Transverse colon (tissue), 4 donors: ENCODE measurements at places on chromosomes 7 and 10. TPM values are rescaled to one million over a fixed set of nuclear protein-coding genes. Genes with fewer than 3 reads are reported as not detected.

- no peak for DNase-seq
These were observed 106.6 kb downstream of the GAD2 start for GRCh38 chr10:26323219-26323618.

DNA sequence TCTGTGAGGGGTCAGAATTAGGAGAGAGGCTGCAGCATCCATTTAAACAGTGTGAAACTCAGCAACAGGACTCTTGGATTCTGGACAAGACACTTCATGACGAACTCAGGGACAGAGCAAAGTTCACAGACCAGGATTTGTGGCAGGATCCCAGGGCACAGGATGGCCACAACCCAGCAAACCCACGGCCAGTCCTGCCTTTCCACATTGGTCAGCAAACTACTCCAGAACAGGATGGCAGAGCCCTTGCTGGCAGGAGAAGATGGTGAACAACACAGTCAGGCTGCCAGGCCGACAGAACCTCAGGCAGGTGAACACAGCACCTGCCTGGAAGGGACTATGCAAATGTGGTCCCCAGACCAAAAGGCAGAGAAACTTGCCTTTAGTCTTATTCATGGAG lies 34.4 kb downstream of the VSTM4 start:
- DNase-seq: no peak

GRCh38 chr7:47470567-47471357 lies 111.1 kb downstream of the TNS3 start:
- DNase-seq: peak; percentile 56

DNA sequence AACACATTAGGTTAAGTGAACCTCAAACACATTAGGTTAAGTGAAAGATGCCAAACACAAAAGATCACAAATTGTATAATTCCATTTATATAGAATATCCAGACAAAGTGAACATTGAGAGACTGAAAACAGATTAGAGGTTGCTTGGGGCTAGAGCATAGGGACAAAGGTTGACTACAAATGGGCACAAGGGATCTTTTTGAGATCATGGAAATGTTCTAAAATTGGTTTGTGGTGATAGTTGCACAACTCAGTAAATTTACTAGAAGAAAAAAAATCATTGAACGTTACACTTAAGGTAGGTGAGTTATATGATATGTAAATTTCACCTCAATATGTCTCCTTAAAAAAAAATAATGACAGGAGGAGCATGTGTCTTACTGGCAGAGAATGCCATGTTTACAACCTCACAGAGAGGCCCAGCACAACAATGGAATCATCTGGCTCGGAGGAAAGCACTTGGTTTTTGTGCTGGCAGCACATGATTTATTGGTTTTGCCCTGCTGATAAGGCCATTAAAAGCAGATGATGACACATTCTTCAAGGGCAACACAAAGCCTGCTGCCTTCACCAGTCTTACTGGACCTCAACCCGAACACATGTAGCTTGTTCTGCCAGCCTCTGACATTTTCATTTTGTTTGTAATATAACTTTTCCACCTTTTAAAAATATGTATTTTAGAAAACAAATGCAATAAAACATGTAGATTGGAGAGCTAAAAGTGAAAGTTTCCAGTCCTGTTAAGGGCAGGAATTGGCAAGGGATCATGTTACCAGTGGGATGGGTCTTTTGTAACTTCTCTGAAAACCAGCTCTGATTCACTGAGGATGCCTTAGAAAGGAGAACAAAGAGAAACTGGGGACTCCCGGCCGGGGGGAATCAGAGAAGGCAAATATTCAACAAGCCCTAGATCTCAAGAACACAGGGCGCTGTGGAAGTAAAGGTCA lies 11.9 kb upstream of the LMOD2 start:
- no peak for DNase-seq

GRCh38 chr10:116511365-116511764 lies 34.4 kb upstream of the PNLIP start:
- no peak for DNase-seq

- DNase-seq: no peak
These were observed 160.6 kb downstream of the LCOR start for GRCh38 chr10:96992721-96993120.

- no peak for DNase-seq
These were observed 149.4 kb upstream of the FERD3L start for GRCh38 chr7:19294619-19295018.

DNA sequence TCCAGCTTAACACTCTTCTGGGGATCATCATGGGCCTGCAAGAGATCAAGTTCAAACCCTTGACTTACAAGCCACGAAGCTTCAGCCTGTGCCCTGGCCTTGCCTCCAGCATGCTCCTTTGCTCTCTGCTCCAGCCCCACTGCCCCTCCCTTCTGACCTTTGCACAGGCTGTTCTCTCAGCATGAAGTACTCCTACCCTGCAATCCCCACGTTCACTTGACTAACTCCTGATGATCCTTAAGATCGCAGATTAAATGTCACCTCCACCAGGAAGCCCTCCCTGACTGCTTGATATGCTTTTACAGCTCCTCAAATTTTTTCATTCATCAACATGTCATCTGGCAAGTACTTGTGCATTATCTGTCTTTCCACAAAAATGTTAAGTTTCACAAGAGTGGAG lies 75.5 kb upstream of the SLF2 start:
- no peak for DNase-seq

GRCh38 chr7:127655720-127656119 lies 3.7 kb downstream of the SND1 start:
- no peak for DNase-seq

DNA sequence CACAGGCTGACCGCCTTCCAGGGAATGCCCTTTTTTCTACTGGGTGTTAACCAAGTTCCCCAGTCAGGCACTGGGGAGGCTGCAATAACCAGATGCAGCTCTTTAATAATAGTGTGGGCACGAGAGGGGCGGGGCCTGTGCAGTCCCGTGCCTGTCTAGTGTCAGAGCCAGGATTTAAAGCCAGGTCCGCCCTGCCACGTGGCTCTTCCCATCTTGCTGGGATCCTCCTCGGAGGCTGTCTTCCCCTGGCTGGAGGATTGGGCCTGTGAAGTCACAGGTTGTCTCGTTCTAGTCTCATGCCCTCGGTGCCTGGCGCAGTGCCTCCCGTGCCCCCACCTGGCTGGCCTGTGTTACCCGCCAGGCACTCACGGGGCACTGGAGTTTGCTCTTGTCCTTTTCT lies 25.2 kb downstream of the TMEM120A start:
- DNase-seq: no peak

- DNase-seq: no peak
These were observed 8.0 kb upstream of the DMTF1 start for GRCh38 chr7:87144173-87144657.

GRCh38 chr7:43956027-43956426 lies 29.8 kb downstream of the UBE2D4 start:
- no peak for DNase-seq

DNA sequence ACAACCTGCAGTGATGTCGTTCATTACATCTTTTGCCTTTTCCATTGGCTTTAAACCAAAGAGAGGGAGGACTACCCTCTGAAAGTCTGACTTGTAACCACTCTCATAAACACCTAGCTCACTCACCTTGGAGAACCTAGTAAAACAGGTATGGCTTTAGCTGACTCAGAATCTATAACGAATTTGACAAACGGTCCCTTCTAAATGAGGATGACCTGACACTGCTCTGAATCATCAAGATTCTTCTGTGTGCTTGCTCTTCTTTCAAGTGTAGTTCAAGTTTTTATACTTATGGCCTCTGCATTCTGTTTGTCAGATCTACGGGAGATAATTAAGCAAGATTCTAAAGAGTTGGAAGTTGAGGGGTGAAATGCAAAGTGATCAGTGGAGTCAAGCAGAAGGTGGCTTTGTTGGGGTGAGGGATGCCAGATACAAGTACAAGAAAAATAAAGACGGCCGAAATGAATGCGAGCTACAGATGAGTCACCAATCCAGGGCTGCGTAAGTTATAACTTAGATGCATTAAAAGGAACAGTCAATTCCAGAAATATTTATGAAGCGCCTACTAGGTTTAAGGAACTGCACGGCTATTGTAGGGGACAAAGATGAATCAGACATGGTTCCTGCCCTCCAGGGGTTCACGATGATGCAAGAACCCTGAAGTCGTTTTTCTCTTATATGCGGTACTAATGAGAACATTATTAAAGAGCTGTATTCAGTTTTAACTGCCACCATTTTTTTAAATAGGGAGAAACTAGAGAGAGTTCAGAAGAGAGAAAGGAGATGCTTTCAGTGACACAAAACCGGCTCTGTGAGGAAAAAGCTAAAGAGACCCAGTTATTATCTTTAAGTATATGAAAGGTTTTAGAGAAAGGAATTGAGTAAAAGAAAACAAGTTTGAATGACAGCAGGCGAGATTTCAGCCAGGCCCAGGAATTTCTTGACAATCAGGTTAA lies 6.5 kb downstream of the HIPK2 start:
- no peak for DNase-seq

- no peak for DNase-seq
These were observed 521.9 kb downstream of the TYW1 start for GRCh38 chr7:67518580-67518979.

DNA sequence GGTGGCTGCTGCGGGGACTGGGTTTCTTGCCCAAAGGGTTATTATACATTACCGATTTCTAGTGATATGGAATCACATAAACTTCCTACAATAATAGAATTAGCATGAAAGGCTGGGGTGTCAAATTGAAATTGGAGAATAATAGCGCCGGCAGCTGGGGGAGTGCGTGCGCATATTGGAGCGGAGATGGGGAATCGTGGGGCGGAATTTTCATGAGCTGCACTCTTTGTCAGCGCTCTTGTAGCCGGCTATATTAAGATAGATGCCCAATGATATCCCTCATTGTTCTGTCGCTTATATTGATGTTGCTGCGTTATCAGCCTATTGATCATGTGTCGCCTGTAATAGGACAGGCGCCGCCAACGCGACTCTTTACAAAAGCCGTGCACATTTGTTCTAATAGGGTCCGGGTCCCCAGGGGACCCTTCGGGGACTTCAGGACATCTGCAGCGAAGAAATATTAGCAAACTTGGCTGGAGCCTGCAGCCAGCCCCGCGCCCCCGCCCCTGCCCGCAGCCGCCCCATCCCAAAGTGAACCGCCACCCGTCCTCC lies 5.1 kb downstream of the UNCX start:
- DNase-seq: no peak

DNA sequence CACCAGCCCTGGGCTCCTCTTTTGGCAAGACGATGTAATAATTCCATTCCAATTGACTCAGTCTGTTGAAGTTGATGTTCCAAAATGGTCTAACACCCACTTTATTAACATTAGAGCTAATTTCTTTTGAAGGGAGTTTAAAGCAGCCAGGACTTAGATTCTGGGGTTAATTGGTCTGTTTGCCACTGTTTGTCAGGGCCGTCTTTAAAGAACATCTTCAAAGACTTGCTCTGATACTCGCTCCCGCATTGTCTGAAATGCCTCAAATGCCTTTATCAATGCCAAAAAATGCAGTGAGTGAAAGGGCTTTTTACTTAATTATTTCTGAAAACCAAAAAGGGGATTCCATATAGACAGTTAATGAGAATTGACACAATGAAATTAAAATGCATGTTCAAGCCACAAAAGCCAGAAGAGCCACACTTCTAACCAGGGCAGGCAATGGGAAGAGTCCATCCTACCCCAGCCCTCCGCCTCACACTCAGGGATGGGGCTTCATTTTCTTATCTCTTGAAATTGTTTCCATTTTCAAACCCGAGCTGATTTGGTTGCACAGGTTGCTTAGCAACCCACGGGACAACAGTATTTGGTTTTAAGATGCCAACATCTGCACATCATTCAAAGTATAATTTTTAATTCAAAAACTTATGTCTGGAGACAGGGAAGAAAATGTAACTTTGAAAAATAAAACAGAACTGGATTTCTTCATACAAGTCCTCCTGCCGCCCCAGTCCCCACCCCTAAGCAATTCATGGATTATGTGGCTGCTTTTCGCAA lies 163.0 kb downstream of the FGFR2 start:
- no peak for DNase-seq

DNA sequence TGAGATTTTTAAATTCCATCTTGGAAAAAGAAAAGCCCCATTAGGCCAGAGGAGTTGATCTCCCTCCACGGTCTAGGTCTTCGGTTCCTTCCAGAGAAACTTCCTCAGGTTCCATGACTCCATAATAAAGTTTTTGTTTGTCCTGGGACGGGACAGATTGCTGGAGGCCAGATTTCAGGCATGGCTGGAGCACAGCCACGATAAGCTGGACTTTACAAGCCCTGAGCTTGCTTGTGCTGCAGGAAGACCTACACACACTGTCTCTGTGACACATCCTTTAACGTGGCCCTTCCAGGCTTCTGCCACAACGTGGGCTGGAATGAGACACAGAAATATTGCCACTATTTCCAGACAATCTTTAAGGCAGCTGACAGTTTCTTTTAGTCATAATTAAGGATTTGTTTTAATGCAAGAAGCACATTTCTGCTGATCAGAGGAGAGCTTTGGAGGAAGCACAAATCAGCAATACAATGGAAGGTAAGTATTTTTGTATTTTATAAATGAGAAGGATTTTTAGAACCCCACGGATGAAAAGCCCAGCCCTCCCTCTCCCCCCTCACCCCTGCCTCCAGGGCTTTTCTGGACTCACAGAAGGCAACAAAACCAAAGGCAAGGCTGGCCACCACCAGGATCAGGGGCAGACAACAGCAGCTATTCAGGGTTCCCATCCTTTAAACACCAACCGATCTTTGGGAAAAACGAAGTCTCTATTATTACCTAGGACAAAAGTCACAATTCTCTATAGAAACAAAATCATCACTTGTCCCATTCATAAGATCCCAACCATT lies 6.5 kb downstream of the CTBP2 start:
- DNase-seq: no peak

- DNase-seq: no peak
These were observed 152.1 kb downstream of the LYZL1 start for GRCh38 chr10:29440981-29441380.

DNA sequence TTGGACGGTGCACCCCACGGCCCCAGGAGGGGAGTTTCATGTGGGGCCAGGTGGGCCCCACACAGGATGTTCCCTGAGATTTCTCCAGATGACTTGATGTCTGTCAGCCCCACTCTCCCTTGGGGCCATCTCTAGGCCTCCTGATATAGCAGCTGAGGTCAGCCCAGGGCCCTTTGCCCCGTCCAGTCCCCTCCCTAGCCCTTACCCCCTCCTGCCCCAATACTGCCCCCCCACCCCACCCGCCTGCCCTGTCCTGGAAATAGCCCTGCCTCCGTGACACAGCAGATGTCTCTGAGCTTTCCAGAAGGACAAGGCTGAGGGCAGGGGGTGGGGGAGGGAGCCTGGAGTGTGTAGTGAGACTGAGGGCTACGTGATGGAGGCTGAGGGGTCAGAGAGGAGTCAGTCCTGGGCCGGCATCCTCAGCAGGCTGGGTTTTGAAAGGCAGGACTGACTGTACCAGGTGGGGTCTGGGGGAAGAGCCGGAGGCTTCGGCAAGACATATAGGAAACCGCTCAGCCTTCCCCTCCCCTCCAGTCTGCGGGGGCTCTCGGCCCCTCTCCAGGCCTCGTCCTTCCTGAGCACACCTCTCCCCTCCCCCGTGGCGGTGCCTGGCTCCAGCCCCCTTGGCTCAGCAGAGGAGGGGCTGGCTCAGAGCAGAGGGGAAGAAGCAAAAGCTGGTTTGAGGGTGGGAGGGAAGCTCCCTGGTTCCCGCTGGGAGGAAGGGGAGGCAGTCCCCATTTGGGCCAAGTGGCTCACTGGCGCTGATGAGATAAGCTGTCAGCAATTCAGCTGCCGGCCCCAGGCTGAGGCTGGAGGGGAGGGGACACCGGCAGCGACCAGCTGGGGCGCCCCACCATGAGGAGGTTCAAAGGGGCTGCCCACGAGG lies 2.0 kb downstream of the FLNC start:
- no peak for DNase-seq

The WASHC2A gene
- 53.7 TPM for total RNA-seq

The EBLN1 gene
- total RNA-seq: not detected

The GNGT1 gene
- not detected for total RNA-seq

The NUP205 gene
- total RNA-seq: 84.5 TPM

The RBP3 gene
- total RNA-seq: not detected

The CALML3 gene
- total RNA-seq: not detected

The CASD1 gene
- 21.7 TPM for total RNA-seq

The TEX47 gene
- total RNA-seq: not detected

The NEBL gene
- 14.0 TPM for total RNA-seq
